ENCODE measurements at places on chromosomes 3 and 15.

DNA sequence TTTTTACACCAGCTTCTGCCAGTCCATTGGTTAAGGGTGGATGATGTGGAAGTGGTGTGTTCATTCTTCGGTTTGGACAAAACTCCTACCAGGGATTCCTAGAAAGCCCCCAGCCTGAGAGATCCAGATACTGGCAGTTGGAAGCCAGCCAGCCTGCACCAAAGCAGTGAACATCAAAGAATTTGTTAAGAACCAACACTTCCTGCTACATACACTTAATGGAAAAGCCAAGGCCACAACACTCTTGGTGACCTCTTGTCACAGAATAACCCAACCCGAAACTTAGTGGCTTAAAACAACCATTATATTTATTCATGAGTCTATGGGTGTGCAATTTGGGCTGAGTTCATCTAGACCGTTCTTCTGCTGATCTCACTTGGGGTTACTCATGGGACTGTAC lies 42.9 kb upstream of the ADAMTS9 start:
- DNase-seq: no peak

DNA sequence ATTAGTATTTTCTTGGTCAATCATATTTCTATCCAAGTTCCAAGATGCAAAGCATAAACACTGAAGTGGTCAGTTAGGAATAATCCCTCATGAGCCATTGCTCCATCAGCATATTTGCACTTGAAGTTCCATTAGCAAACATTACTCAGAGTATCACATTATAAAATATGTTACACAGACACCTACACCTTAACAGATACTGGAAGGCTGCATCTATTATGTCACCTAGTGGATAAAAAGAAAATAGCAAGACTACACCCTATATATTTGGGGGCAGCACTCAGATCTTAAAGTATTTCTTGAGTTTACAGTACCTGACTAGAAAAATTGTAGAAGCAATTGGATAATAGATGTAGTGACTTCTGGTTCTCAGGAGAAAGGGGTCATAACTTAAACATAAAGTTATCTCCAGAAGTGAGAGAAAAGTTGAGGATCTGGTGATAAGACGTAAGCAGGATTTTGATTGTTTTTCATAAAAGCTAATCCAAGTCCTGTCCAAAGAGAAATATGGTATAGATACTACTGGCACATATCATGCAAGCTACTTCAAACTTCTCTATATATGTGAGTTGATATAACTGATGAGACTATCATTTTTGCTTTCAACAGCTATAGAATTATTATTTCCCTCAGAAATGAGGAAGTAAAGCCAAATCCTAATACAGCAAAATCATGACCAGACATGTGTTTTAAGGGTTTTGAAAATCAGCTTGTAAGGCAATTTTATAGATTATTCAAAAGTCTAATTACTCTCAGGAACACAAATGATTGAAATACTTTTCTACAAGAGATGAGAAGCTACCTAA lies 422.2 kb downstream of the GBE1 start:
- DNase-seq: peak; percentile 88

- no peak for DNase-seq
Measured at GRCh38 chr15:79434361-79434760, 2.2 kb downstream of the MINAR1 start.

DNA sequence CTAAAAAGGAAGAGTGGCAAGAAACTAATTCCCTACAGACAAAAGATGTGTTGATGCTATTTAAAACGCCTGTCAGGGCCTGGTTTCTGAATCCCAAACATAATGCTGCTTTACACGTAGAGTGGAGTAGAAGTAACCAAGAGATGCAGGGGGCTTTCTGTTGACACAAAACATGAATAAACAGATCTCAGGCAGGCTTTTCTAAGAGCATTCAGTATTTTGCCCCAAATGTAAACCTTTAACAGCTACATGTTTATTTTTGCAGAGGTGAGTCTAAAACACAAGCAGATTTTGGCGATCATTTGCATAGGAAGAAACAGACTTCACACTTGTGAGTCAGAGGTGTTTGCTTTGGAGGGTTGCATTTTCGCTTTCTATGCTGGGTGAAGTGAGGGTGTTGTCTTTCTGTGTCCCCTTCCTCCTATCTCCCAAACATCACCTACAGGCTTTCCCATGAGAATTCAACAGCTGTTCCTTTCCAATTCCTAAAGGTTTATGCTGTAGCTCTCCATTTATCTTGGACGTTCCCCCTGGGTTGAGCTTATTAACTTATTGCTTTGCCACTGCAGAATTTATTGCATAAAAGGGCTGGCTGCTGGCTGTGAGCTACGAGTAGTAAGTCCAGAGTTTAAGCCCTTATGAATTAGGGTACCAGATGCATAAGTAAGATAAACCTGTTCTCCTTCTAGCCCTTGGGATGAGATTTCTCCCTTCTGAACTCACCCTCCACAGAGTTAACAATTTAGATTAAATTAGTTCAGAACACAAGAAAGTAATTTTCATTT lies 156.7 kb downstream of the DIPK2A start:
- no peak for DNase-seq

GRCh38 chr3:26365706-26366105 lies 256.9 kb upstream of the LRRC3B start:
- DNase-seq: no peak

All from PC-3 (cell line).